Central memory CD8-positive, alpha-beta T cell (primary cell): ENCODE measurements at places on chromosomes 5 and 9.
A peak's percentile ranks its signal among the peaks of the same experiment; 100 is the strongest.

DNA sequence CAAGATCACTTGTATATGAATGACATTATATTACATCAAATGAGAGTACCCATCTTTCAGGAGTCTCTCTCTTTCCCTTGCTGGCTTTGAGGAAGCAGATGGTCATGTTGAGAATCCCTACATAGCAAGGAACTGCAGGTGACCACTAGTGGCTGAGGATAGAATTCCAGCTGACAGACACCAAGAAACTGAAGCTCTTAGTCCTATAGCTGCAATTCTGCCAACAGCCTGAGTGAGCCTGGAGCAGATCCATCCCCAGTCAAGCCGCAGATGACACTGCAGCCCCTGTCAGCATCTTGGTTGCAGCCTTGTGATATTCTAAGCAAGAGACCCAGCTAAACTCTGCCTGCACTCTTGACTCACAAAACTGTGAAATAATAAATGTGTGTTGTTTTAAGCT is 531.5 kb downstream of the CSNK1G3 start:
- DNase-seq, result no peak

- DNase-seq, result no peak
Measured at GRCh38 chr5:10913841-10914240, 152.8 kb upstream of the DAP start.

- DNase-seq, result no peak
Measured at GRCh38 chr9:90526386-90526785, 116.2 kb downstream of the DIRAS2 start.

DNA sequence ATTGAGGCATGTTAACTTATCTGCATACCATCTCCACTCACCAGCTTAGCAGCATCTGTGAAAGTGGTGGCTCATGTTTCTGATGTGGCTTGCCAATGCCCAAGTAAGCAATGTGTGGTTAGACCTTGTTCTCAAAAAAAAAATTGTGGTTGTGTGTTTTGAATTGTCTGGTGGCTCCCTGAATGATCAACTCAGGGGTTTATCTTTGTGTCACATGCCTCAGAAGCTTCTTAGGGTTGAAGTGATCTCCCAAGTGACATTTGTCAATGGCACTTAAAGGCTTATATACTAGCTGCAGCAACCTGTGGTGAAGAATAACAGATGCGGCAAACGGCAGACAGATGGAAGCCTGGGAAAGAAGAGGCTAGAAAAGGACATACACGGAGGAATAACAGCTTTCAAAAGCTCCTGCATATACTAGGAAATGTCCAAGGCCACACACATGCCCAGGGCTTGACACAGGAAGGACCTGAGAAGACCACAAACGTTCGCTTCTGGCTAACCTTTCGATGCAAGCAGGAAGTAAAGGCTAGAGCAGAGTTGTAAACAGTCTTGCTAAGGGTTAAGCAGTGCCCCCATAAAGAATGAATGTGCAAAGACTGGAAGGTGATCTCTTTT is 42.2 kb upstream of the FSD1L start:
- peak; percentile 68 for DNase-seq

DNA sequence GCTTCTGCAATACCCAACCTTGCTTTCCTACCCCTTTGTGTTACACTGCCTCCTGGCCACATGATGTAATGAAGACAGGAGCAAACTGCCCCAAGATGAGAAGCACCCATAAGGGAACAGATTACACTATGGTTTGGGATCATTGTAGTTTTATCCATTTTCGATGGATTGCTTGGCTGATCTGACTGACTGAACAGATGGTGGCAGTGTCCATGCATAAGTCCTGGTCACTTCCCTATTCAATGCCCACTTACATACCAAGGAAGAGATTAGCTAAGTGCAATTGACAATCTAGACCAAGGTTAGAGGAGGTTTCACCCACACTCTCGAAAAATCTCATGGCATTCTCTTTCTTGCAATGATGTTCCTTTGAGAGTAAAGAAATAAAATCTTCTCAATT is 319.9 kb downstream of the RAB3C start:
- no peak for DNase-seq

- DNase-seq, result no peak
Measured at GRCh38 chr5:140549237-140550144, 2.0 kb downstream of the EIF4EBP3 start.

GRCh38 chr9:116471944-116472506 is 215.1 kb upstream of the TRIM32 start:
- DNase-seq, result no peak
